ENCODE measurements at places on chromosomes 12 and 14.
A peak's percentile ranks its signal among the peaks of the same experiment; 100 is the strongest.

DNA sequence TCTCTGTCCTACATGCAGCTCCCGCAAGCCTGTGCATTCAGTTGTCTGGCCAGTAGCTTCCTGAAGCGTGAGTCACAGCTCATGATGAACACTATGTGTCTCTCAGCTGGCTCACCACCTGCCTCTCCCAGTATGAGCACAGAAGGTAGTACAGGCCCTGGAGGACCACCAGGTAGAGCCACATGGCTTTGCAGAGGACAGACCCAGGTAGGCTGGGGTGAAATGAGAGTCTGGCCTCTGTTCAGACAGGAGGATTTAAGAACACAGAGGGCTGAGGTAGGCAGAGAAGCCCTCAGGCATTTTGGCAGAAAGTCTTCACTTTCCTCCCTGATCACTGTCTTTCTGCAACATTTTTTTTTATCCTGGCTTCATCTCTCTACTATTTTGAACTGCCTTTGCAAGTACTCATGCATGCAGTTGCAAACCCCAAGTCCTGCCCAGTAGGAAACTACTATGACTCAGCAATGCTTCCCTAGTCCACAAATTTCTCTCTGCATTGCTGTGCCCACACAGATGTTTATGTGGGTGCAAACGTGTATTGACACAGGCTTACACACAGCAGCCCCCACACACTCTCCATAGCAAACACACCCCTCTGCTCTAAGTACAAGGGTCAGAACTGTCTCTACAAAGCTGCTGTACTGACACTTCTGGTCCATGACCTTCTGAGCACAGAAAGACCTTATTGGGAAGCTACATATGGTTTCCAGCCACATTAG is 7.2 kb upstream of the SDR9C7 start:
- no peak for DNase-seq

GRCh38 chr12:114444422-114445279 is 38.7 kb upstream of the TBX5 start:
- no peak for DNase-seq

- DNase-seq: no peak
Observed at GRCh38 chr12:127416796-127417195, 850.2 kb upstream of the TMEM132C start.

DNA sequence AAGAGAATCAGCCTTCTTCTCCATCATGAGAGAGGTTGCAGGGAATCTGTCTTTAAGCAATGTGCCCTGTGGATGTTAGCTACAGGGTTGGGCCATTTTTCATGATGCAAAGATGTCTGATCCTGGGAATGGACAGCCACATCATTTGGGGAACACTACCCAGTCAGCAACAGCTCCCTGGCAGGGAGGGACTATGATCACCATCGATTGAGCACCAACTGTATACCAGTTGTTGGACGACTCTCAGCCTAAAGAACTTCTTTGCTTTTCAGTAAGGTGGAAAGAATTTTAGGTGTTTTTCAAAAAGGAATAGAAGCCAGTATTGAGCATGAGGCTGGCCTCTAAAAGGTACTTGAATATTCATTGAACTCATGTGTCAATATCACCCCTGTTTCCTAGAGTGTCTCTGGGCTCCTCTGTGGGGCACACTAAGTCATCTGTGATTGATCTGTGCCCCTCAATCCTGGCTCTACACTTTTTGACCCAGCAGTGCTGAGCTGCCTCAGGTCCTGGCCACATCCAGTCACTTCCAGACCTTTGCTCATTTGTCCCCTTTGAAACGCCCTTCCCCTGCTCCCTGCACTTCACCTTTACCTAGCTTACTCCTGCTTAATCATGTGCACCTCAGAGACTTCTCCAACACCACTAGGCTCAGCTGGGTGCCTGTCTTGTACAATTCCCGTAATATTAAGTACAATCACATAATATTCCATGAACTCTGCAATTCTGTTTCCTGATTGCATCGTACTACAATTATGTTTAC is 2.2 kb upstream of the CLMN start:
- no peak for DNase-seq

GRCh38 chr14:49896966-49897365 is 4.1 kb downstream of the ARF6 start:
- no peak for DNase-seq

DNA sequence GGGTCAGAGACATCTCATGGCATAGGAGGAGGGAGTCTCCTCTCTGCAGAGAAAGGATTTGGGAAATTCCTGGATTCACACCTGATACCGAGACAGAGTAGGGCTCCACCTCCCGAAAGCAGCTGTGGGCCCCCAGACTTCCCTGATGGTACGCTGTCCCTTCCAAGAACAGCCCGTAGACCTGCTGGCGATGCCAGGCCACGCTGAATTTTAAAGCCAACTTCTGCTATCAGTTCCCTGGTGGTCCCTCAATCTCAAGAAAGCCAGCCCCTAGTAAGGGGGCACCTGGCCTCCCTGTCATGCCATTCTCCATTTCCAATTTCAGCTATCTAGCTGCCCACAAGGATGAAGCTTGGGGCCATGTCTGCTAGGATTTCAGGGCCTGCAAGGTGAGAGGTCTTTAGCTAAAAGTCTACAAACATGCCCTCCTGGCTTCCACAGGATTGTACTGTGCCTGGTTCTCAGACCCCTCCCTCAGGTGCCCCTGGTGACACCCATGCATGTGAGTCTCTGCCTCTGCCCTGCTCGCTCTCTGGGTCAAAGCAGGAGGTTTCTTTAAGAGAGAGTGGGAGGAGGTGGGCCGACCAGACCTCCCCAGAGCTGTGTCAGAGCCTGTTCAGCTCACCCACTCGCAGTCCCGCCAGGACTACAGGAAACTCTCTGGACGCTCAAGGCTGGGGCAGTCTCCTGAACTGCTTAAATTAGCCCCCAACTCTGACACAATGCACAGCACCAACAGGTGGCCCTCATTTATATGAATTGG is 30.5 kb downstream of the ANO2 start:
- no peak for DNase-seq

DNA sequence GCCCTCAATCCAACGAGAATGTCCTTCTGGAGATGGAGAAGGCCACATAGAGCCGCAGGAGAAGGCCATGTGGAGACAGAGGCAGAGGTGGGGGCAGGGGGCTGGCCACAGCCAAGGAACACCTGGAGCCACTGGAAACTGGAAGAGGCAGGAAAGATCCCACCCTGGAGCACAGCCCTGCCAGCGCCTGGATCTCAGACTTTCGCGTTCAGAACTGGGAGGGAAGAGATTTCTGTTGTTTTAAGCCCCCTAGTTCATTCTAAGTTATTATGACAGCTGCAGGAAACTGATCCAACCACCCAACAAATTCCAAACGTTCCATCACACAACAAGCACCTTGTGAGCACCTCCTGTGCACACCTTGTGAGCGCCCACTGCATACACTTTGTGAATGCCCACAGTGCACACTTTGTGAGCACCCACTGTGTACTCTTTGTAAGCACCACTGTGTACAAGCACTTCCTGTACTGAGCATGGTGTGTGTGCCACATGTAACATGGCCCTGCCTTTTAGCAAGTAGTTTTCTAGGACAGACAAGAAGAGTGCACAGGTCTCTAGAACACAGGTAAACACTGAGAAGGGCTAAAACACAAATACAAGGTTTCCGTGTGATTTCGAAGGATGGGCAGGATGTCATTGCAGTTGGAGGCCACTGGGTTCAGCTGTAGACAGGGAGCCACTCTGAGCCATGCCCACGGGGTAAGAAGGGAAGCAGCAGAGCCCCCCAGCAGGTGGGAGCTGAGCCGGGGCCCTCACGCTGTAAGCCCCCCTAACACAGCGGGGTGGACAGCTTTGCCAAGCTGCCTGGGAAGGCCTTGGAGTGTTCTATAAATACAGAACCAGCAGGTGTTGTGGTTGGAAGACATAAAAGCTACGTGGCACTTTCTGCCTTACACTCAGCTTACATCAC is 15.4 kb downstream of the RIMBP2 start:
- no peak for DNase-seq

DNA sequence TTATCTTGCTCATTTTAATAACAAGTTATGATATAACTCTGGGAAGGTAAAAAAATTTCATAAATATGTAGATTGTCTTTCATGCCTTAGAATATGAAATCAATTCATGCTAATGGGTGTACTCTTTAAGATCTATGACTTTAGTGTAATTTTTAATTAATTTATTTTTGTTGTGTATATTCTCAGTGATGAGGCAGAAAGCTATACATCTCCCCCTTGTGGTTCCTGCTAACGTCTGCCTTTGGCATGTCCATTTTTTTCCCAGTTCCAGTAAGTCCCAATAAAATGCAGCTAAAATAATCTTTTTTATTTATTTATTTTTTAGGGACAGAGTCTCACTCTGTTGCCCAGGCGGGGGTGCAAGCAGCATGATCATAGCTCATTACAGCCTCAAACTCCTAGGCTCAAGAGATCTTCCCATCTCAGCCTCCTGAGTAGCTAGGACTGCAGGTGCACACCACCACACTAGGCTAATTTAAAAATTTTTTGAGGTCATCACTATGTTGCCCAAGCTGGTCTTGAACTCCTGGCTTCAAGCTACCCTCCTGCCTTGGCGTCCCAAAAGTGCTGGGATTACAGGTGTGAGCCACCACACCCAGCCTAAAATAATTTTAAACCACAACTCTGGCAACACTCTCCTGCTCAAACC is 3.3 kb upstream of the CHURC1 start:
- DNase-seq: peak; percentile 31

- DNase-seq: no peak
Observed at GRCh38 chr14:51293149-51293911, 53.3 kb downstream of the TMX1 start.

- DNase-seq: no peak
Observed at GRCh38 chr14:99067141-99067920, 204.7 kb downstream of the BCL11B start.

DNA sequence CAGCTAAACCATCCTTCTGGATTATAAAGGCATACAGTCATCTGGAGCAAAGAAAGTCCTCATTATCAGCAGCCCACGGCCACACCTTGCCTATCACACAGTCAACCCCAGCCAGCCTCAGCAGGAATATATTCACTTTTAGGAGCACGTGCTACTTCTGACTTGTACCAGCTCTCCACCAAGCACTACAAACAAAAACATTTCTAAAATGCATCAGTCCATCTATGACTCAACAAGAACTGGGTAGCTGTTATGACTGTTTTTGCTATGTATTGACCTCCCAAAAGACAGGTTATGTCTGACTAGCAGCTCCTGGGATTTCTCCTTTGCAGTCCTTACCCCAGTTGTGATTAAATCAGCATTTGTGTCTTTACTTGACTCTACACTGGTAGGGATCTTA is 31.2 kb downstream of the NUAK1 start:
- no peak for DNase-seq

- no peak for DNase-seq
Observed at GRCh38 chr12:18578191-18578590, 159.6 kb downstream of the PLCZ1 start.

- no peak for DNase-seq
Observed at GRCh38 chr12:69608114-69608513, 2.6 kb downstream of the LRRC10 start.

GRCh38 chr14:105468621-105469241 is 5.9 kb upstream of the CRIP2 start:
- DNase-seq: peak; percentile 50

GRCh38 chr12:24945845-24946244 is 3.1 kb downstream of the BCAT1 start:
- DNase-seq: no peak

DNA sequence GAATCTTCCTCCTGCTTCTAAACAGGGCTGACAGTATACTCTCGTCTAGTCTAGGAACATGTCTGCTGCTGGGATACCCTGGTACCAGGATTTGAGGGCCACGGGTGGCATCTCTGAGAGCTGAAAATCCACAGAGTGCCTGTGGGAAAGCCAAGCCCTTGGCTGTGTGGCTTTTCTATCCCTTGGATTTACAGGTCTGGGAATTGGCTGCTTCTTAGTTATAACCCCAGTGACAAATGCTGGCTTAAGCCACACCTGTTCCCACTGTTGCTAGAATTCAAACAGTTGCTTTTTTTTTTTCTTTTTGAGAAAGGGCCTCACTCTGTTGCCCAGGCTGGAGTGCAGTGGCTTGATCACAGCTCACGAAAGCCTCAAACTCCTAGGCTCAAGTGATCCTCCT is 14.3 kb upstream of the RIN3 start:
- DNase-seq: no peak

DNA sequence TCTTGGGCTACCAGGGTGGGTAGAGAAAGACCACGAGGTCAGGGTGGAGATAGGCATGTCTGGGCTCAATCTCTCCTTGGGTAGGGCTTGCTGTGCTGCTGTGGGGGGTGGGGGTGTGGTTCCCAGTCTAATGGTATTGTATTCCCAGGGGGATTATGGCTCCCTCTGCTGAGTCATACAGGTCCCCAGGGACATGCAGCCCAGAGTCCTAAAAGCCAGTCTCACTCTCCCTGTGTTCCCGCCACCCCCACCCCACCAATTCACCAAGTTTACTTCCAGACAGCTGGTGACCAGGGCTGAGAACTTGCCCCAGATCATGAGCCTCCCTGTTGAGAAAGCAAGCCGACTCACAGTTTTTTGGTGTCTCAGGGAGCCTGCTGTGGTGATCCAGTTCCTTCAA is 367.6 kb downstream of the C12orf75 start:
- DNase-seq: no peak

DNA sequence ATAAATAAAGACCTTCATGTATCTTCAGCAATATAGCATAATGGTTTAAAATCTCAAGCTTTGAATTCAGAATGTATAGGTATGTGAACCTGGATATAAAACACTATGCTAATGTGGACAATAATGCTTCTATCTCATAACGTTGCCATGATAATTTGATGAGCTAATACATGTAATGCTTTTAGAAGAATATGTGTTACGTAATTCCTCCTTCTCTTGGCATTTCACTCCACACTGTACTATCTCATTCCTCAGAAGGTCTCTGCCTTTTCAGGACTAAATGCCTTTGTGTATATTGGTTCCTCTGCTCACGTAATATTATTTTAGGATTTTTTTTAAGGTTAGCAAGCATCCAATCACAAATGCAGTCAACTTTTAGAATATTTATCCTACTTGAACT is 86.5 kb downstream of the FOXA1 start:
- no peak for DNase-seq
